ENCODE measurements at places on chromosomes 1 and 21.

- no peak for DNase-seq
These were observed 14.8 kb downstream of the LYST start for GRCh38 chr1:235851939-235852338.

GRCh38 chr1:150383631-150384324 is 19.8 kb downstream of the RPRD2 start:
- no peak for DNase-seq

- no peak for DNase-seq
These were observed 185.5 kb downstream of the RYR2 start for GRCh38 chr1:237227476-237227875.

GRCh38 chr1:60697204-60697994 is 385.0 kb upstream of the NFIA start:
- DNase-seq: no peak

GRCh38 chr1:183226963-183227362 is 40.9 kb downstream of the LAMC2 start:
- no peak for DNase-seq

GRCh38 chr1:107525961-107526360 is 385.1 kb downstream of the NTNG1 start:
- no peak for DNase-seq

DNA sequence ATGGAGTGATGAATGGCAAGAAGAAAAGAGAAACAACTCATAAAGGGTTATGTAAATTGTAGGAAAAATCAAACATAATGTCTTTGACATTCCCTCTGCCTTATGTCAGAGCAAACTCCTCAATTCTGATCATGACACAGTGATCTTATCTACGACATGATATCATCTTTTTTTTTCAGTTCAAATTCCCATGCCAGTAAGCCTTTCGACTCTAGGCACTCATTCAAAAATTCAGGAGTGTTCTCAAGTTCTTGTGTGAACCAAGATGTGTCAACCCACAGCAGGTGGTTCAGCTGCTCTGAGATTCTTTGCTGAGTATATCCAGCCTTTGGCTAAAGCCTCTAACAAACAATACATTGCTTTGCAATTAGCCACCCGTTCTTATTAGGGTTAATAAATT is 97.1 kb upstream of the ESRRG start:
- no peak for DNase-seq

DNA sequence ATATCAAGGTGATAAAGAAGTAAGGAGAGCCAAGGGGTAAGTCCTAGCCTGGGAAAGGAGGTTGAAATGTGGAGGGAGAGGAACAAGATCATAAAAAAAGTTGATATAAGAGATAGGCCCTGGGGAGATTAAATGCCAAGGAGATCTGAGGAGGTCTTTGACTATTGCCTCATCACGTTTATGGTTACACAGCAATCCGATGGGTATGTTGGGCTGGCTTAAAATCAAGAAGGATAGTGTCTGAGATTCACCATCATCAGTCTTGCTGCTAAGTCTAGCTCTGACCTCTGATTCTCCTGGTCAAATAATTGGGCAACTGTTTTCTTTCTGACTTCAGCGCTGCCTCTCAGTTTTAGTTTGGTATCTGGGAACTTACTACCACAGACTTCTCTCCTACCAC is 416.3 kb downstream of the GPATCH2 start:
- DNase-seq: no peak

DNA sequence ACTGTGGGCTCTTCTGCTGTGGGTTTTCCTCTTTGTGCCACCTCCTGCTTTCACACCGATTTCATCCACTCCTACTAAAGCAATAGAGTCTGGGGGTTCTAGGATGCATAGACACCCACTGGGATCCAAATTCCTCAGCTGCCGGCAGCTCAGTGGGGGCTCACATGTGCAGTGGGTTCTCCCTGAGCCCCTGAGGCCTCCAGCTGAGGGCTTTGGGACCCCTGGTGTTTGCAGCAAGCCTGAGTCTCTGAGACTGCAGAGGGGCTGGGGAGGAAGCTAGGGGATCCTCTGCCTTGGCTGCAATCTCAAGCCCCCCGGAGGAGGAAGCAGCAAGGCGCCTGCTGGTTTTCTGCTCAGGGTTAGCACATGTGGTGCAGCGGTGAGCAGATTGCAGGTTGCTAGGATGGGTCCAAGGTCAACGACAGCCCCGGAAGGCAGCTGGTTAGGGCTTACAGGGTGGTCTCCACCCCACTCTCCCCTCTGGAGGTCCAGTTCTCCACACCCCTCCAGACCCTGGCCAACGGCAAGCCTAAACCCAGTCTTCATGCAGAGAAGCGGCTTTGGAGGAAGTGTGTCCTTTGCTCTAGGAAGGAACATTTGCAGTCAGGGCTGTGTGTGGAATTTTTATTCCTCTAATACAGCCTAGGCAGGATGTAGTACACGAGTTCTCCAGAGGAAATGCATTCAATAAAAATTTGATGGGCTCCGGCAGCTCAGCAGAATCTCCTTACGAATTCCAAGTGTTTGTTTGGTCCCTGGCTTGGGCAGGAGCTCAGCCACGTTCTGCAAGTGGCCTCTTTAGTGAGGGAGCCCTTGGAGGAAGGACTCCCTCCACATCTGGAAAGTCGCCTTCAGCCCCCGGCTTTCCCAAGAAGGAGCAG is 269.1 kb upstream of the VAMP3 start:
- DNase-seq: no peak
